CD4-positive, alpha-beta T cell treated with Interleukin-15 for 4 hours (primary cell): ENCODE measurements at places on chromosomes 4 and X.

DNA sequence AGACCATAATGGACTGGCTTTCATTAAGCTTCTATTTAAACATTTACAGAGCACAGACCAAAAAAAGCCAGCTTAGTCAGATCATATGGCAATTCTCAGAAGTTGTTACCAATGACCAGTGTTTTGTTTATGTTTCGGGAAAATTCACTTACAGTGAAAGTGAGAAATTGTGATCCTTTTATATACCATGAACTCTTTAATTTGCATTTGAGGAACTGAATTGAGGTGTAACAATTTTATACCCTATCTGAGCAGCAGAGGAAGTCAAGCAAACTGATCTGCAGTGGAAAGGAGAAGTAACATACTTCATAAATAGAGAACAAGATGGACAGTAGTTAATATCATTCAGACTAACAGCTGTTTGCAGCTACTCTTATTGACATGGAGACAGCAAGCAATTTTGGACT, 97.1 kb downstream of the TMA16 start:
- DNase-seq: no peak

- DNase-seq: no peak
These were observed 5.0 kb upstream of the NSD2 start for GRCh38 chr4:1866189-1866661.

DNA sequence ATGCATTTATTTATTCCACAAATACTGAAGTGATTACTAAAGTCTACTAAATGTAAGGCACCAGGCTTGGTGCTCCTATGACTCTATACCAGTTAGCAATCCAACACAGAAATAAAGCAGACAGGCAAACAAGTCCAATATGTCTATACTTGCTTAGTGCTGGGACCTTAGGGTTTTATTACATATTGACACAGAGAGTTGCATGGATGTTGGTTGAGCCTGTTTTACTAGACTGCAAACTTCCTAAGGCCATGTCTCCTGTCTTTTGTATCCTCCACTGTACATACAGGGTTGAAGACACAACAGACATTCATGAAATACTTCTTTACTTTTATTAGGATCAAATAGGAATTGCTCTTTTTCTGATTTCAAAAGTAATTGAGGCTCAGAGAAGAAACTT, 69.0 kb downstream of the LNX1 start:
- no peak for DNase-seq

DNA sequence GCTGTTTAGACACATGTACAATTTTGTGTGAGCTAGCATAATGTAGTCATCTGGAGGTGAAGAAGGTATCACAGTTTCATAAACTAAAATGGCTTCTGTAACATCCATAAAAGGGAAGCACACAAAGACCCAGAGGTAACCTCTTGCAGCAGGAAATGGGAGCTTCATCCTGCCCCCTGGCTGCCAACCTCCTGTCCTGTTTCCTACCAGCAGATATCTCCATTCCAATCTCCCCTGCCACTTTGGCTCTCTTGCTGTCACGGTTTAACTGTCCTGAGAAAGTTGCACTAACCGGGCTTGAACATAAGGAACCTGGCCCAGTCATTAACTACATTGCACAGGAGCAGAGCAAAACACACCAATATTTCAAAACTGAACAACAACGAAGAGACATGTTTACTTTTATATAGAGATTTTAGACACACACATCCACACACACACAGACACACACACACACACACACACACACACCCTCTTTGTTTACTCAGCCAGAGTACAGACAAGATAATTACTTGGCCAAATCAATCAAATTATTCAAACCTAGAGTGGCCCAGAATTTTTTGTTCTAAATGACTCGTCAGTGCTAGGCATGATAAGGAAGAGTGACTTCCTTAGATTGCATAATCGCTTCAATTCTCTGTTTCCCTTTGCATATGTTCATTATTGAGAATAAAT, 24.2 kb downstream of the MID2 start:
- no peak for DNase-seq

DNA sequence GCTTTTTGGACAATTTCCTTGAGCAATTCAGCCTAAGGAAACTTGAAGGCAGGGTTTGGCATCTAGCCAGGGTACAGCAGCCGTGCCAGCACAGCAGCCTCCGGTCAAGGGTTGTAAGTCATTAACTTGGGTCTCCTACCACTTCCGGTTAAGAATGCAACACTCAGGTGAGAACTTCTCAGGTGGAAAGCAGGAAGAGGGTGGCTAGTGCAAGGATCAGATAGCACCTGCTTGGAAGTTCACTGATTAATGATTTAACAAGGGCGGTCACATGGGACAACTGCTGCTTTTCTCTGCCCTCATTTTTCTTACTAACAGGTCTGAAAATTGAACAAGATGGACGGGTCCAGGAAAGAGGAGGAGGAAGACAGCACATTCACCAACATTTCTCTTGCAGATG, 30.1 kb upstream of the SCOC start:
- no peak for DNase-seq

DNA sequence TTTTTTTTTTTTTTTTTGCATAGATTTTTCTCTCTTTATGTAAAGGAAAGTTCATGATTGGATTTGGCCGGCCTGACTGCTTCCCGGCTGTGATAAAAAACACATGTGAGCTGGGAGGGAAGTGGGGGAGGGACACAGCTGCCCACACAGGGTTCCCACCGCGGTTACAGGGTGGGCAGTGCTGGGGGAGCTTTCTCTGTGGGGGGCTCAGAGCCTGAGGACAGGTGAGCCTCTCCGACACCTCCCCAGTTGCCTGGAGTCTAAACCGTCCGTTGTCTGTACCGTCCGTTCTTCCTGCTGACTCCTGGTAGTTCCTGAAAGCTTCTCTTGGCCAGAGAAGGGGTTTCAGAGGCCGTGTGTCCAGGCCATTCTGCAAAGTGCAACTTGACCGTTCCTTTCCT, 21.8 kb downstream of the SHOX start:
- DNase-seq: no peak

DNA sequence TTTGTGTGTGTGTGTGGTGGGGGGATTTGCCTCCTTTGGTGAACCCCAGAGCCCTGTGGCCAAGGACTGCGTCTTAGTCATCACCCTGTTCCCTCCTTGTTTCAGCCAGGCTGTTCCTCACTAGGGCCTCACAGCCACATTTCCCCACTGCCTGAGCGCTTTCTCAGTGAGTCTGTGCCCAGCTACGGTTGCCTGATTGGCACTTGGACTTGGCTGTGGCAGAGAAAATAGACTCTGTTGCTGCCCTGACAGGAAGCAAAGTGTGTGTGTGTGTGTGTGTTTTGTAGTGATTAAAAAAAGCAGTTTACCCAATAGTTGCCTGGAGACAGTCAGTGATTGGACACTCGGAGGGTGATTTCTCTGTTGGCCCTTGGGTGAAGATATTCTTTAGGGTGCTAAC, 113.0 kb downstream of the UCHL1 start:
- DNase-seq: no peak

- DNase-seq: no peak
These were observed 1099.5 kb upstream of the INTU start for GRCh38 chr4:126533146-126533805.

DNA sequence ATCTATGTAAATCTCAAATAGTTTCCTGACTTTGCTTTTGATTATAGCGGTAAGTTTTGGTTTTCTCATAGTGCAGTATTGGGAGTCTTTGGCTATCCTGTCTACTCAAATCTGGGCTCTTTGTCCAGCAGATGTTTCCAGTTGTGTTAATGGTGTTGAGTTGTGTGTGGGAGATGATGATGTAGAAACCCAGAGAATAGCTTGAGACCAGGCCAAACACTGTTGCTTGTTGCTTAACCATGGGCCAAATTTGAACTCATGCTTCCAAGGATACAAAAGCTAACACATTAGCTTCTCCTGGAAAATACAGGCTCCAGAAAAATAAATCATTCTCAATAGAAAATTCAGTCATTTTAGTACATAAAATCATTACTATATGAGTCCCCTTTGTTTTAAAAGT, 82.6 kb upstream of the GYPA start:
- no peak for DNase-seq

- DNase-seq: no peak
These were observed 7.8 kb downstream of the QDPR start for GRCh38 chr4:17504081-17504480.

DNA sequence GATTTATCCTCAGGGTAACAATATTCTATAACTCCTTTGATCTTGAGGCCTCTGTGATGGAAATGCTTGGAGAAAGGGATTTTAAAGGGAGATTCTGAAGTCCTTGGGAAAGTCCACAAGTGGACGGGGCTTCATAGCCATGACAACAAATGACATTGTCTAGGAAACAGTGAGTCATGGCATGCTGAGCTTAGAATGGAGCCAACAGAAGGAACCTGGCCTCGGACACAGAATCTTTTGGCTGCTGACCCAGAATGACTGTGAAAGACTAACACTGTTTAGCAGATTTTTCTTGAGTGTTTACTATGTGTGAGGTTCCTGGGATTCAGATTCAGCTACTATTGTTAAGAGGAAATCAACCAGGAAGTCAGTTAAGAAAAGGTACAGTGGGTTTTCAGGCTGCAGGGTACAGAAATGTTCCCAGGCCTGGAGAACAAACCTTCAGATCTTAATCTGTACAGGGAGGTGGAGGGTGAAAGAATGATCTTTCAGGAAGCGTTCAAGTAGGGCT, 18.1 kb upstream of the CXCL2 start:
- no peak for DNase-seq

GRCh38 chr4:87228262-87228860, 7.9 kb upstream of the KLHL8 start:
- no peak for DNase-seq

- no peak for DNase-seq
These were observed 109.4 kb downstream of the ZNF518B start for GRCh38 chr4:10347815-10348214.

DNA sequence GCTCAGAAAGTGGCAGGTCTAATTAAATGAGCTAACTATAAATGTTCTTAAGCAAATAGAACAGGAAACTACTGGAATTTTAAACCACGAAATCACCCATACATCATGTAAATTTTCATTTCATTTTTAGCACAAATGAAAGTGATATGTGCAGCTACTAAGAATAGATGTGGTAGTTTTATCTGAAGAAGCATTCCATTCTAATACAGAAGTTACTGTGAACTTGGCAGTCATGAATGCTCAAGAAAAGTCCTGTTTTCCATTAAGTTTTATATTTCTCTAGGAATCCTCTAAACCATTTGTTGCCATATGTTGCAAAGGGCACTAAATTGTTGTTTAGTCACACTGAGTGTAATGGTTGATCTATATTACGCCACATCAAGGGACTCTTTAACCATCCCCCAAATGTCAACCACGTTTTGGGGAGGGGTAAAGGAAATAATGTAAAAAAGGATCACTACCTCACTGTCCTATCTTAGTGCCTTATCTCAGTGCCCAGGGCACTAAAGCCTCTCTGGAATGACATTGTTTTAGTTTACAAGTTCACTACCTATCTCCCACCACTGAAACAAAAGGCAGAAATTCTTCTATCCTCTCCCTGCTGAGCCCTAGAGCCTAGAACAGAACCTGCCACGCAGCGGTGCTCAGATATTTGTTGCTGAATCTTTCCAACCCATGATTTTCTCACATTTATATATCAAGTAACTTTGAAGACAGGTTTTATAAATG, 118.0 kb downstream of the SHISA3 start:
- DNase-seq: no peak

- no peak for DNase-seq
These were observed 61.4 kb downstream of the TNIP2 start for GRCh38 chr4:2694691-2695090.

GRCh38 chrX:19225909-19226308, 103.6 kb upstream of the ADGRG2 start:
- peak; percentile 0 for DNase-seq

GRCh38 chr4:98634061-98634460, 24.4 kb downstream of the TSPAN5 start:
- DNase-seq: no peak

GRCh38 chrX:40729598-40730584, 5.5 kb downstream of the MED14 start:
- DNase-seq: no peak

GRCh38 chrX:51332188-51332942, at the start of gene NUDT10:
Gene NUDT10 (plus strand): TSS chrX:51332822. CDS start chrX:51332966, 144 bp downstream.
- no peak for DNase-seq

DNA sequence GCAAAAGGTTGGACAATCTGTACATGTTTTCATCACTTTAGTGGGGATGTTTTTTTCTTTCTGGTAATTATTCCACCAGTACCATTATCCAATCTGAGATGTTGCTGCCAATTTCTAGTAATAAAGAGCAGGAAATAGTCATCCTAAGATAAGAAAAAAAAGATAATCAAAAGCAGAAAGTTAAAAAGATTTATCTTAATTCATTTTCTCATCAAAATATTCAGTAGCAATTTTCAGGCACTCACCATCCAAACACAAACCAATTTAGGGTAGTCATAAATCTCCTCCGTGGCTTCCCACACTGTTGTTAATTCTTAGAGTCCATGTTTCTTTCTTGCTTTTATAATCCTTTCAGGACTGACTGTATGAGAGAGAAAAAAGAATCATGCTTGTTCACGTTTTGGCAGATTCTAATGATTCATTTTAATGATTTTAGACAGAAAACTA, 263.7 kb upstream of the UGT8 start:
- DNase-seq: no peak

- DNase-seq: no peak
These were observed 320.4 kb upstream of the SLC7A11 start for GRCh38 chr4:138562544-138562991.

GRCh38 chr4:32932156-32932555, 2212.0 kb downstream of the PCDH7 start:
- DNase-seq: no peak

DNA sequence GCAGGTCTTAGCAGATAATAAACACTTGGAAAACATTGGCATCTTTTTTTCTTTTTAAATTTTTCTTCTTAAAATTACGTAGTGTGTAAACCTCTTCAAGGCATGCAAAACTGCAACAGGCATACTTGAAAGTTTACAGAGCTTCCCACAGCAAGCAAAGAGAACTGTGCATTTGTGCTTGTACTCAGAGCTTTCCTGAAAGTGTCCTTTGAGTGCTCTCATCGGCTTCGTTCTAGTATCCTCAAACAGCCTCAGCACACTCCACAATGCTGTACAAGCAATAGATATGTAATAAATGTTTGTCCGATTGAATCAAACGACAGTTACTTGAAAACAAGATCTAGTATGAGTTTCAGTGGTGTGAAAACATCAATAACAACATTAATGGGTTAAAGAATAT, 227.5 kb downstream of the PAPSS1 start:
- no peak for DNase-seq
